ENCODE measurements at places on chromosomes 4 and X. TPM values are rescaled to one million over a fixed set of nuclear protein-coding genes. Genes with fewer than 3 reads are reported as not detected.

- DNase-seq, result no peak
Observed at GRCh38 chr4:152700151-152700550, 20.4 kb upstream of the TMEM154 start.

GRCh38 chrX:134669378-134670098, 11.3 kb upstream of the PLAC1 start:
- peak; percentile 31 for DNase-seq

GRCh38 chr4:61953386-61953785, 753.3 kb downstream of the ADGRL3 start:
- no peak for DNase-seq

GRCh38 chr4:38174801-38175200, 214.6 kb downstream of the PTTG2 start:
- no peak for DNase-seq

GRCh38 chr4:182494103-182494502, 250.9 kb downstream of the TENM3 start:
- DNase-seq, result no peak

GRCh38 chrX:15564981-15565579, 35.7 kb downstream of the ACE2 start:
- peak; percentile 76 for DNase-seq

DNA sequence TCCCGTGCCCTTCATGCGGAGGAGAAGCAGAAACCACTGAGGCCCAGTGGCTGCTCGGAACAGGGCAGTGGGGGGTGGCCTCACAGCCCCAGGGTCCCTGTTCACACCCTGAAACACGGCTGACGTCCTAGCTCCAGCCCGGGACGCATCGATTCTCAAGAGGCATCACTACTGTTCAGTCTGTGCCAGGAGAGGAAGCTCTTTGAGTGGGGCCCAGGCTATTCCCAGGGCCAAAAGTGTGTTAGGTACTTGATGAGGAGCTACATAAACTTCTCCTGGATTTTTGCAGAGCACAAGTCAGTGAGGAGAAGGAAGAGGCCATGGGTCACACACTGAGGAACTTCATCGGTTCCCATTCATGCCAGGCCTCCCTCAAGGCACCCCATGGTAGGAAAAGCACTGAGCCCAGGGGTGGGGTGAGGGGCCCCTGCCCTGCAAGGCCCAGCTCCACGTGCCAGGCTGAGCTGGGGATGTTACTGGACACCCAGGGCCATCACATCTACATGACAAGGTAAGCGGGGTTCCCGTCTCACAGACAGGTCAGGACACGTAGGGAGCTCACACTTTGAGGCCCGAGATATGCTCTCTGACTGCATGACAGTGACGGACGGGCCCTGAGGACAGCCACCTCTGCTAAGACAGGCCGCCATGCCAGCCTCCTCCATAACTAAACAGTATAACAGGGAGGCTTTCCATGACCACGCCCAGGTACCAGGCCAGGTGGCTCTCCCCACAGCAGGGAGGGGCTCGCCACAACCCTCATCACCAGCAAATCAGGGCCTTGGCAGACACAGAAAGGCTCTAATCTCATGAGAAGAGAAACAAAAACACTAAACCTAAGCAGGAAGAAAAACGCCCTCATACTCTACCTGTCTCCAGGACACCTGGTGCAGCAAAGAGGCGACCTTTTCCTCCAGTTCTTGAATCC, 12.4 kb downstream of the TNIP2 start:
- DNase-seq, result no peak

DNA sequence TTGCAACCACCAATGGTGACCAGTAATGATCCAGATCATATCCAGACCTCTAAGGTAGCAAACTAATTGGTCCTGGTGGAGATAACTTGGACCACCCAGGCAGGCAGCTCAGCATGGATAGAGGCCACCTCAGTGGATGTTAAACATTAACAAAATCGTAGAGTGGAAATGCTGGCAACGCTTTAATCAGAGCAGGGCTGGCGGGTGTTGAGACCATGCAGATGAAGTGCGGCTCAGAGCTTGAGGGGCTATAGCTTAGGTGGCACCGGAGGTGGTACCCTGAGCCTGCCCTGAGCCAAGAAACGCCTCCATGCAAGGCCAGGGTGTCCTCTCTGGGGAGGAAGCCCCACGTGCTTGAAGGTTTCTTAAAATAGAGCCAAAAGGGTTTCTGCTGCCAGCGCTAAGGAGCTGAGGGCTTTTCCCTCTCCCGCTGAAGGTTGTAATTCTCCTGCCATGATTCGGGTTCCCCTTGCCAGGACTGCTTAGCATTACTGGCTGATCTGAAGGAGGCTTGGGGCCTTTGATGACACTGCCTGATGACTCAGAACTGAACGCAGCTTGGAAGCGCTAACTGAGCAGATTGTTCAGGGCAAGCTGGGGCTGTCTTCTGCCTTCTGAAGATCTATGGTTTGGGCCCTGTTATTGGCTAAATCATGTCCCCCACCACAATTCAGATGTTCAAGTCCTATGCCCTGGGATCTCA, 177.8 kb upstream of the ATP6AP2 start:
- DNase-seq, result peak; percentile 25

DNA sequence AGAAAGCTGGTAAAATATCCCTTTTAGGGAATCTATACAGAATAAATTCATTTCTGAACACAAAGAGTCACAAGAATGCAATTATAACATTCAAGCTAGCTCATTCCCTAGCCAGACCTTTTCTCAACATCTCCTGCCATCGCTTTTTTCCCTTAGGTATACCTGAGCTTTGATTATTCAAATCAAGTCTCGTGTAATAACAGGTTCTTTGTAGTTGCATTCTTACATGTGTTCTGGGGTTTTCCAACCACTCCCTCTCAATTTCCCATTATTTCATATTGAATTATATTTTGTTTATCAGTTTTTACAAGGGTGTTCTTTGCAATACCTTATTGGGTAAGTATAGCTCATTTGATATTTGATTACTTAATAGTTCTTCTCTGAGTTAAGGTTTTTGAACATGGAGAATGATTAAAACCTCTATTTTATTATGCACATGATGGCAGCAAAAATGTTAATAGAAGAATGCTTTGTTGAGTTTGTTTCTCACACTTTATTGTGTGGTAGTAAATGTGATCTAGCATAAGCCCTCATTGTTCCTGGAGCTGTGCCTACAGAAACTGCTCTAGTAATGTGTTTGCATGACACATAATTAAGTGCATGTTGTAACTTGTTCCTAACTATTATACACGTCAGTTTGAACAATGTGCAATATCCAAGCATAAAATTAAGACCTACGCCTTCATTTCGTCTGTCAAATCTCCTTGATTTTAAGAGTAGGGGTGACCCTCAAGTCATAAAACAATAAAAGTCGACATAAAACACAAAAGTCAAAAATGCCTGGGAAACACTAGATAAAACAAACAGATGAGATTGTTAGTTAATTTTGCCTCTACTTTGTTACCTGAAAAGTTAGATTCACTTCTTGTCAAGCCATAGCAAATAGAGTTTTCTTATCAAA, 124.0 kb upstream of the POF1B start:
- no peak for DNase-seq

- no peak for DNase-seq
Observed at GRCh38 chr4:137819964-137820383, 287.7 kb upstream of the PCDH18 start.

DNA sequence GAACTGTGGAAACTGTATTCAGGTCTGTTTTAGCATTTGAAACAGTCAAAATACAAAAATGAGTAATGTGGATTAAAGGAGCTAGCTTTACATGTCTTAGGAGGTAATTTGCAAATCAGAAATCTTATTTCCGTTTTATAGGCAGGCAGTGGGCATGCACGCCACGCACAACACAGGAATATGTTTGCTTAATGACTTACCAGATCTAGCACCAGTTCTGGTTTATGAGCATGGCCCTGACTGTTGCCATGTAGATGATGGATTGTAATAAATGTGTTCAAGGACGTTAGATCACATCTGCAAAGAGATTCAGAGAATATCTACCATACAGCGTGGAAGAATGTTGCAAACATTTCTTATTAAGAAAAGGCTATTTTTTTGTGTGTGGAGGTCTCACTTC, 344.5 kb upstream of the NR3C2 start:
- no peak for DNase-seq

DNA sequence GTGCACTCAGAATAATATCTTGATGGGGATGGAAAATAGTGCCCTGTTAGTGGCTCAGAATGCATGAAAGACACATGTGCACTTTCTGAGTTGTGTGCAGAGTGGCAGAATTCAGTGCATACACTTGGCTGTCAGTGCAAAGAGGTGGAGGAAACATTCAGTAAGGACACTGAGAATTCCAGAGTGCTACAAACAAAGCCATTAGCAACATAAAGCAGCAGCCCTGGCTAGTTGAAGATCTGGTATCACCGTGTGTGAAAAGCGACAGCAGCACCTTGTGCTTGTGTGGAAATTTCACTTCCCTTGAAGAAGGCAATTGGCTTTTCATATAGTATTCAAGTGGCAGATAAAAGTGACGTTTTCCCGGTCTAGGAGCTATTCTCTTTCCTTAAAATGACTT, 810.4 kb downstream of the TRIML1 start:
- DNase-seq, result no peak

- no peak for DNase-seq
Observed at GRCh38 chr4:82287720-82288119, 86.1 kb downstream of the HNRNPD start.

- DNase-seq, result no peak
Observed at GRCh38 chr4:140048419-140048995, 105.5 kb downstream of the MAML3 start.

- DNase-seq, result no peak
Observed at GRCh38 chr4:154590329-154591006, at the start of gene FGA. Gene FGA, minus strand, starts transcription at chr4:154590742. Its CDS starts 55 bp downstream, at chr4:154590687.

GRCh38 chr4:73705056-73705432, 35.3 kb upstream of the CXCL8 start:
- no peak for DNase-seq

DNA sequence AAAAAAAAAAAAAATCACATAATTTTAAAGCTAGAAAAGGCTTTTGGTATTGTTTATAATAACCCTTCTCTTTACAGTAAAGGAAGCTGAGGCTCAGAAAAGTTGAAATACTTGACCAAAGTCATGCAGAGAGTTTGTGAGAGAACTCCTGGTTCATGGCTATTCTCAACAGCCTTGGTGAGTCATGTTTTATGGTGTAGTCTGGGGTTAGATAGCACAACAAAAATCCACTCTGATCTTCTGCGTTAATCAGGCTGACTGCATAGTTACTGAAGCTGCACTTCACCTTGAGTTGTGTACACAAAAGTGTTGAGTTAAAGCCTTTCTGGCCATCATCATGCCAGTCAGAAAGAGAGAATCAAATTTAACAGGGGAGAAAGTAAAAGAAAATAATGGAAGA, 19.3 kb upstream of the SFRP2 start:
- no peak for DNase-seq

GRCh38 chr4:150950657-150951288, 64.3 kb downstream of the LRBA start:
- no peak for DNase-seq

- no peak for DNase-seq
Observed at GRCh38 chrX:12421918-12422317, 283.6 kb downstream of the FRMPD4 start.

GRCh38 chr4:5707778-5708448, 446 bp downstream of the EVC2 start:
- no peak for DNase-seq

DNA sequence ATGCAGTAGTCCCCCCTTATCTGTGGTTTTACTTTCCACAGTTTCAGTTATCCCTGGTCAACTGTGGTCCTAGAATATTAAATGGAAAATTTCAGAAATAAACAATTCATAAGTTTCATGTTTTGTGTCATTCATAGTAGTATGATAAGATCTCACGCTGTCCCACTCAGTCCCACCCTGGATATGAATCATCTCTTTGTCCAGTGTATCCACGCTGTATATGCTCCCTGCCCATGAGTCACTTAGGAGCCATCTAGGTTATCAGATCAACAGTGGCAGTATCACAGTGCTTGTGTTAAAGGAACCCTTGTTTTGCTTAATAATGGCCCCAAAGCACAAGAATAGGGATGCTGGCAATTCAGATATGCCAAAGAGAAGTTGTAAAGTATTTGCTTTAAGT, 16.2 kb upstream of the SYTL4 start:
- no peak for DNase-seq

DNA sequence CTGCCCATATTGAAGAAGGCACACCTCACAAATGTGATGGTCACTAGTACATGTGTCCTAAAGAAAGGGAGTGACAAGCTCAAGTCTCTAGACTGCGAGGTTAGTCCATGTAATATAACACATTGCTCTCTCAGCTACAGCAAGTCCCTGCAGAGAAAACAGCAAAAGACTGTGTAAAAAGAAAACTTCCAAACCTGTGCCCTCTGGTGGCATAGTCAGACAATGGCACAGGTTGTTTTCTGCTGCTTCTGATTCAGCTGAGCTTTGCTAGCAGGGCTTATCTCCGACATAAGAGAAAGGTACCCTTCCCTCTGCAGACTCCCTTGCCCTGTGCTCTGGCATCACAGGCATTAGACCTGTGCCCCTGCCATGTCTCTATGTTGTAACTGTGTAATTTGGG, 1.4 kb upstream of the SERPINA7 start:
- DNase-seq, result no peak

GRCh38 chr4:167233685-167234315, 494 bp downstream of the SPOCK3 start:
- DNase-seq, result no peak

- DNase-seq, result no peak
Observed at GRCh38 chr4:165726831-165727230, 146.2 kb upstream of the TLL1 start.

- DNase-seq, result no peak
Observed at GRCh38 chrX:129679901-129680300, 25.1 kb upstream of the APLN start.

GRCh38 chr4:139596034-139596683, 40.1 kb upstream of the SETD7 start:
- DNase-seq, result peak; percentile 36

DNA sequence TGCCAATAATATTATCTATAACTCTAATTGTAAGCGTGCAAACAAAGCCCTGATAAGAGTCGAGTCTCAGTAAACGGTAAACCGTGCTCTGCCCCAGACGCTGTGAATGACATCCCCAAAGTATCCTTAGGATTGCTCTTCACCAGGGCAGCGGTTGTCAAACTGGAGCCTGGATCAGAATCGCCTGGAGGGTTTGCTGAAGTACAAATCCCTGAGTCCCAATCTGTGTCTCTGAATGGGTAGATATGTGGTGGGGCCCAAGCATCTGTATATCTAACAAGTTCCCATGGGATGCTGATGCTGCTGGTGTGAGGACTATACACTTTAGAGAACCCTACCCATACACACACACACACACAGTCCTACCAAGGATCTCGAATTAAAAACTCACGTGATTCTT, 813 bp upstream of the APBB2 start:
- DNase-seq, result no peak

Gene SMIM20
- total RNA-seq, result 26.6 TPM

Gene CXCL8
- total RNA-seq, result 0.82 TPM

Gene GIMD1
- not detected for total RNA-seq

Gene P2RY4
- total RNA-seq, result not detected

Gene NEIL3
- total RNA-seq, result not detected

Gene PRKG2
- 16.6 TPM for total RNA-seq

Gene ARSJ
- 5.3 TPM for total RNA-seq

Gene IL9R
- not detected for total RNA-seq

Gene ZC4H2
- 10.1 TPM for total RNA-seq

Gene ATP7A
- 6.9 TPM for total RNA-seq

Gene FRMD7
- total RNA-seq, result not detected

Data from left cardiac atrium (tissue), 4 donors.